ENCODE measurements at places on chromosomes 3 and 15.

- no peak overlapping the region for H3K27ac ChIP-seq
- peaks cover 35% of the 10 kb centered on the region for H3K4me1 ChIP-seq
- H3K27me3 ChIP-seq = peaks cover 32% of the 10 kb centered on the region
- no peak for DNase-seq
Observed at GRCh38 chr3:127171721-127172120, 21.2 kb upstream of the PRR23E start.

GRCh38 chr15:78341057-78341987 is 1.2 kb downstream of the CRABP1 start:
- no peak for DNase-seq
- peaks cover 67% of the 10 kb centered on the region for H3K27me3 ChIP-seq
- no peaks in the 10 kb centered on the region for H3K36me3 ChIP-seq
- peaks cover 32% of the 10 kb centered on the region for H3K4me1 ChIP-seq
- peak overlapping the region; percentile 49 for H3K27ac ChIP-seq

- DNase-seq = peak; percentile 99
- H3K36me3 ChIP-seq = peaks cover 2% of the 10 kb centered on the region
- H3K4me3 ChIP-seq = peak overlapping the region; percentile 66
Observed at GRCh38 chr3:187738331-187739093, 6.8 kb downstream of the BCL6 start.

GRCh38 chr3:127779747-127780146 is 42.6 kb downstream of the MGLL start:
- peak overlapping the region; percentile 48 for H3K27ac ChIP-seq
- no peaks in the 10 kb centered on the region for H3K27me3 ChIP-seq
- H3K36me3 ChIP-seq = no peaks in the 10 kb centered on the region
- H3K4me1 ChIP-seq = peaks cover 49% of the 10 kb centered on the region
- DNase-seq = peak; percentile 53
- no peak overlapping the region for H3K4me3 ChIP-seq

- no peak overlapping the region for H3K4me3 ChIP-seq
- no peak overlapping the region for H3K27ac ChIP-seq
- no peaks in the 10 kb centered on the region for H3K36me3 ChIP-seq
- DNase-seq = peak; percentile 62
- no peaks in the 10 kb centered on the region for H3K27me3 ChIP-seq
Observed at GRCh38 chr3:100044369-100044768, 69.9 kb downstream of the FILIP1L start.

GRCh38 chr3:46019707-46020106 is 7.6 kb downstream of the XCR1 start:
- no peak overlapping the region for H3K4me3 ChIP-seq
- no peak overlapping the region for H3K27ac ChIP-seq
- no peaks in the 10 kb centered on the region for H3K36me3 ChIP-seq
- no peaks in the 10 kb centered on the region for H3K27me3 ChIP-seq
- DNase-seq = no peak
- H3K4me1 ChIP-seq = no peaks in the 10 kb centered on the region

- no peaks in the 10 kb centered on the region for H3K4me1 ChIP-seq
- H3K27me3 ChIP-seq = no peaks in the 10 kb centered on the region
- no peaks in the 10 kb centered on the region for H3K36me3 ChIP-seq
- H3K4me3 ChIP-seq = no peak overlapping the region
- no peak for DNase-seq
Observed at GRCh38 chr3:178771511-178771910, 235.3 kb downstream of the KCNMB2 start.

DNA sequence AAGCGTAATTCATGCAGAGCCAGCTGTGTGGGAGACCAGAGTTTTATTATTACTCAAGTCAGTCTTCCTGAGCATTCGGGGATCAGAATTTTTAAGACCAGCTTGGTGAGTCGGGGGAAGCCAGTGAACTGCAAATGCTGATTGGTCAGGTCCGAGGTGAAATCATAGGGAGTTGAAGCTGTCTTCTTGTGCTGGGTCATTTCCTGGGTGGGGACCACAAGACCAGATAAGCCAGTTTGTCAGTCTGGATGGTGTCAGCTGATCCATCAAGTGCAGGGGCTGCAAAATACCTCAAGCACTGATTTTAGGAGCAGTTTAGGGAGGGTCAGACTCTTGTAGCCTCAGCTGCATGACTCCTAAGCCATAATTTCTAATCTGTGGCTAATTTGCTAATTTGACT is 228.1 kb upstream of the ATP10A start:
- no peaks in the 10 kb centered on the region for H3K27me3 ChIP-seq
- no peaks in the 10 kb centered on the region for H3K36me3 ChIP-seq
- DNase-seq = no peak
- no peak overlapping the region for H3K4me3 ChIP-seq
- H3K27ac ChIP-seq = no peak overlapping the region

DNA sequence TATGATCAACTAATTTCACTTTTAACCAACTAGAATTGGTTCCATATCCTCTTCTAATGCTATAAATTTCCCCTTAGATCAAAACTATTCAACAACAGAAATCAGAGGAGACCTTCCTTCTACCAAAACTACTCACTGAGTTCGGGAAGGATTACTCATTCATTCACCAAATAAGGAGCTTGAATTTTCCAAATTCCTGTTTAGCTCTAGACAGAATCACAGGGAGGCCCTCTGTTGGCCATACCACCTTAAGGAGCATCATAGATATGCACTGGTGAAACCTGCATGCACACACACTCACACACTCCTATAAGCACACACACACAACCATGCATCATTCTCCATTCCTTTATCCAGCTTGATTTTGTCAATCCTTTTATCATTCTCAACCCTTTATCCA is 49.0 kb downstream of the SUCLG2 start:
- no peak for DNase-seq
- H3K4me3 ChIP-seq = no peak overlapping the region
- peaks cover 24% of the 10 kb centered on the region for H3K36me3 ChIP-seq
- no peaks in the 10 kb centered on the region for H3K27me3 ChIP-seq
- H3K27ac ChIP-seq = no peak overlapping the region

DNA sequence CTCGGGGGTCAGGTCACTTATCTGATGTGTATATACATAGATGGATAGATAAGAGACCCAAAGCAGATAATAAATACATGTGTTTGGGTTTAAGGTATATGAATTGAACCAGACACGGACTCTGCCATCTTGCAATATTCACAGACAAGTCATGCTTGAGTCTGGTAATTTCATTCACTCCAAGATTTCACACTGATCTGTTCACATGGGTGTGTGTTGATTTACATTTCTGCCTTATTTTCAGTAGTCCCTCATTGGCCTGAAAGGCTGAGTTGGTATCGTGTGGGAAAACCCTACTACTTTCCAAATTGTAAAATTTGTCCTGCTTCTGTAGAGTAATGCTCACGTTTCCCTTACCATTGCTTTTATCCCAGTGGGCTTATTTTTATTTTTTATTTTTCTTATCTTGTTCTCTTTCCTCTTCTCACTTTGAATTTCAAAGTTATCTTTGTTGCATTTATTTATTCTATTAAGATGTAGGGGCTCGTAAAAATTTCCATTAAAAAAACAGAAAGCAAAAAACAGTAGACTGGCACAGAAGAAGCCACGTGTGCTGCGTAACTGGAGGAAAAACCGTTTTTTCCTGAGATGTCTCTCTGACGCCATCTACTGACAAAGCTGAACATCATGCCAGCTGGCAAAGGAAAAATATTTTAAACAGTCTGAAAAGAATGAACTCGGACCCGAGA is 10.8 kb upstream of the MFSD1 start:
- H3K27ac ChIP-seq = no peak overlapping the region
- peaks cover 2% of the 10 kb centered on the region for H3K4me1 ChIP-seq
- no peaks in the 10 kb centered on the region for H3K36me3 ChIP-seq
- H3K27me3 ChIP-seq = no peaks in the 10 kb centered on the region
- peak; percentile 92 for DNase-seq
